NCI-H1436 (cell line): ENCODE measurements at places on chromosomes 6 and 20.

DNA sequence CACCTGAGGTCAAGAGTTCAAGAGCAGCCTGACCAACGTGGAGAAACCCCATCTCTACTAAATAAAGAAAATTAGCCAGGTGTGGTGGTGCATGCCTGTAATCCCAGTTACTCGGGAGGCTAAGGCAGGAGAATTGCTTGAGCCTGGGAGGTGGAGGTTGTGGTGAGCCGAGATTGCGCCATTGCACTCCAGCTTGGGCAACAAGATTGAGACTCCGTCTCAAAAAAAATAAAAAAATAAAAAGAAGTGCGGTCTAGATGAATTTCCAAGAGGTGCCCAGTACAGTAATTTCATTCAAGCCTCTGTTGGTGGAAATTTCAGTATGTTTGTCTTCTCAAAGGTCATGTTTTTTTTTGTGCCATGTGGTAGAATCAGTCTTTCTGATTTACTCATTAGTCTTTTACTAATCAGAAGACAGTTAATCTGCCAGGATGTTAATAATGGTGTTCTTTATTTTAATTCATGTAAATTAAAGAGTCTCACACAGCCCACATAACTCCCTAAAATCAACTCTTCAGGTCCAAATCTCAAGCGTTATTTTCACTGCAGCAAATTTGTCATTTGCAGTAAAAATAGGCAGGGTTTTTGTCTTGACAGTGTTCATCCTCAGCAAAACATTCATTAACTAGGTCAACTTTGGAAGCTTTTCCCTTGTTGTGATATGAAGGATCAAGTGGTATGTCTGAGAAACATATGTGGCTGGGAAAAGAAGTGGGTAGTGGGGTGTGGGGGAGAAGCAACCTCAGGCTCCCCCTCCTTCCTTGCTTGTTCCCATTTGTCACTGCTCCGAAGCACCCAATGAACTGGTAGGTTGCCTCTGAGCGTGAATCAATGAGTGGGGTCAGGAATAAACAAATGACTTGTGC lies 13.3 kb downstream of the TP53INP2 start:
- DNase-seq = no peak

GRCh38 chr6:79038061-79038460 lies 40.0 kb downstream of the PHIP start:
- no peak for DNase-seq

DNA sequence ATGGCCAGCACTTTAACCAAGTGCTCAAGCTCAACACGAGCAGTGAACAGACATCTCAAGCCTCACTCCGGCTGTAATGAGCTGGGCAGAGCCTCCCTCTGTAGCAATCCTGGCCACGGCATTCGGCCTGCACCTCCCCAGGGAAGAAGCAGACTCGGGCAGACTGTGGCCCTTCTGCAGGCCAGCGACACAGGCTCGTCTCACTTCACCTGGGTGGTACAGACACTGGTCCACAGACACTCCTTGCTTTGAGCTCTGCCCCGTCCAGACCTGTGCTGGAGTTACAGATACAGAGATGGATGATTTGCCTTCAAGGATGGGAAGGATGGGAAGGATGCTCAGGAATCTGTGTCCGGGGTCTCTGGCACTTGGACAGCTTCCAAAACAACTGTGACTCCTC lies 300.9 kb downstream of the PREX1 start:
- no peak for DNase-seq

GRCh38 chr6:41028561-41029412 lies 10.2 kb downstream of the UNC5CL start:
- DNase-seq = peak; percentile 57

GRCh38 chr6:142551274-142551811 lies 249.5 kb downstream of the ADGRG6 start:
- DNase-seq = no peak

GRCh38 chr6:44000164-44000842 lies 126.9 kb downstream of the MRPL14 start:
- peak; percentile 99 for DNase-seq

DNA sequence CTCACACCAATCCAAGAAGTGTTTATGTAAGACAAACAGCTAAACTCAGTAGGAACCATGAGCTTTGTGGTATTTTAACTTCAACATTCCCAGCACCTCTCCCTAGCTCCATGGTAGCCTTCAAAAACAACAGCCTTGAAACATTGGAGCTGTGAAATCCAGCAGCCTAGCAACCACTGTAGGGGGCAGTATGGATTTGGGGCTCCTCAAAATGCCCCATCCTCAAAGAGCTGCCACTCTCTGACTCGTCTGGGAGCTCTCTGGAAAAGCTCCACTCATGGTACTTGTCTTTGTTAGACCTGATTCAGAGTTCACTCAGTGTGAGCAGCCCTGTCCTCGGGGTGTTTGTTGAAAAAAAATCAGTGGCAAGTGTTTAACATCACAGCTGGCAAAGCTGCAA lies 82.9 kb downstream of the KIF6 start:
- no peak for DNase-seq

DNA sequence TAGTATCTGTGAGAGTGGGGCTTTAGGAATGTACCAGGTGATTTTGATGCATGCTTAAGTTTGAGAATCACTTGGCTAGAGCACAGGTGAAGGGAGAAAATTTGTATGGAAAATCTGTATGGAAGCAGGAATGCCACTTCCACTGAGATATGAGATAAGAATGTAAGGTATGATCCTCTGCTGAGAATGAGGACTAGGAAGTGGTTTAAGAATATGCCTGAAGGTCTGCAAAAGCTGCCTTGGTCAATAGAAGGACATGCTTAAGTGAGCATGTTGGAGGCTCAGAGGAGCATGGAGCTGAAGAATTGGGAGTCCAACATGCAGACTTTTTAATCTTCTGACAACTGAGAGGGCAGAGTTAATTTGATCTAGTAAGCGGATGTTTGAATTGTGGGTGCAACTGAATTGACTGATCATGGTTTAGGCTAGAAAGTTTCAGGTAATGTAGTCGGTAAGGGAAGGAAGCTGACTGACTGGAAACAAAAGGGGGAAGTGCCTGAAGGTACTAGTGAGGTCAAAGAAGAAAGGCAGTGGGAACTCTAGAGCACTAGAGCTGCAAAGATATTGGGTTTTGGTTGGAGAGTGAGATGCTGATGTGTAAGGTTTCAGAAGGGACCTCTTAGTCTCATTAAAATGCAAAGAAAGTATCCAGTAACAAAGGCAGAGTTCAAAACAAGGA lies 28.6 kb upstream of the NOTCH4 start:
- DNase-seq = no peak

- DNase-seq = peak; percentile 38
These were observed 45.9 kb upstream of the ZNFX1 start for GRCh38 chr20:49323622-49324238.

DNA sequence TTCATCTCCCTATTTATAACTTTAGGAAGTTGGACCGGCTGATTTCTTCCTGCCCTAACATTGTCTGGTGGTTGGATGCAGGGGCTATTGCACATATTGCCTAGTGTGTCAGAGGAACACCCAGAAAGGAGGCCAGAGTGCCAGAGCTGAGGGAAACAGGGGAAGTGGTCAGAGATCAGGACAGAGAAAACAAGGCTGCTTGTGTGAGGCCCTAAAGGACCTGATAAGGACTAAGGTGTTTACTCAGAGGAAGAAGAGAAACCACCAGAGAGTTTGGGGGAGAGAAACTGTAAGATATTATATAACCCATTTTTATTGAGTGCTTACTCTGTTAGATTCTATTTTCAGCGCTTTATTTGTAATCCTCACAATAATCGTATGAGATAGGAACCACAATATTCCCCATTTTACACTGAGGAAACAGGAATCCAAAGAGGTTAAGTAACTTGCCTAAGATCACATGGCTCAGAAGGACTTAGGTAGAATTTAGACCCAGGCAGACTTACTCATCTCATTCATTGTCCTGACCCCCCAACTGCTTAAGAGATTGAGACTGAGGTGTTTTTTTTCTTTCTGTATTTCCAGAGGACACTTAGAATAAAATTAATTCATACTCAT lies 54.0 kb upstream of the REV3L start:
- no peak for DNase-seq

- peak; percentile 51 for DNase-seq
These were observed 91.0 kb upstream of the MEI4 start for GRCh38 chr6:77561768-77562314.

DNA sequence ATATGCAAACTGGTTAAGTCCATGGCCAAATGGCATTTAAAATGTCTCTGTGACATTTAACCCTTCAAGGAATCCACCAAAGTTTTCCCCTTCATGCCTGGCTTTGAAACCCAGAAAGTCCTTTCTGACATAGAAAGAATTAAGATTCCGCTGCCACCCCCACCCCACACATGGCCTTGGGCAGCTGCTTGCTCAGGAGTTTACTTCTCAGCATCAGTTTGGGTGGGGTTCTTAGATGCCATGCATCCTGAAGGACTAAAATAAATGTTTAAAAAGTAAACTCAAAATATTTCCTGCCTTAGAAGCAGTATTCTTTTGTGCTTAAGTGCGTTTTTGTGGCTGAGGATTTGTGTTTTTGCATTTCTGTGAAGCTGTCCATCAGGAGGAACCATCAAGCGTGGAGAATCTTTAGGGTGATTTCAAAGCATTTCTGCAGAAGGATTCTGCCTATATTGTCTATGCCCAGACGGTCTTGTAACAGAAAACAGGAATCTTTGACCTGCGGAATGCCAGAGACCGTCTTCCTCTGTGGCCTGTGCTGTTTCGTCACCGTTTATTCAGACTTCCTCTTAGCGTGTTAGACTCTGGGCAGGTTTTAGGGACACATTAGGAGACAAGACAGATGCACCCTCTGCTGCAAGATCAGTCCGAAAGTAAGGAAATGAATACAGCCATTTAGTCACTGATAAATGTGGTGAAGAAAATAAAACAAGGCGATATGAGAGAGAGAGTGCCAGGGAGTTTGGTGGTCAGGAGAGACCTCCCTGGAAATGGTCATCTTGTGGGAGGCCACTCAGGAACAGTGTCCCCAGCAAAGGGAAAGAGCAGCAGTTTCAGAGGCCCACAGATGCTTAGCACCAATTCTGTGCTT lies 6.2 kb downstream of the DUSP22 start:
- DNase-seq = no peak

- DNase-seq = no peak
These were observed 53.8 kb downstream of the PCNA start for GRCh38 chr20:5065879-5066383.

- DNase-seq = no peak
These were observed 329.2 kb downstream of the CBLN4 start for GRCh38 chr20:55676097-55676496.

DNA sequence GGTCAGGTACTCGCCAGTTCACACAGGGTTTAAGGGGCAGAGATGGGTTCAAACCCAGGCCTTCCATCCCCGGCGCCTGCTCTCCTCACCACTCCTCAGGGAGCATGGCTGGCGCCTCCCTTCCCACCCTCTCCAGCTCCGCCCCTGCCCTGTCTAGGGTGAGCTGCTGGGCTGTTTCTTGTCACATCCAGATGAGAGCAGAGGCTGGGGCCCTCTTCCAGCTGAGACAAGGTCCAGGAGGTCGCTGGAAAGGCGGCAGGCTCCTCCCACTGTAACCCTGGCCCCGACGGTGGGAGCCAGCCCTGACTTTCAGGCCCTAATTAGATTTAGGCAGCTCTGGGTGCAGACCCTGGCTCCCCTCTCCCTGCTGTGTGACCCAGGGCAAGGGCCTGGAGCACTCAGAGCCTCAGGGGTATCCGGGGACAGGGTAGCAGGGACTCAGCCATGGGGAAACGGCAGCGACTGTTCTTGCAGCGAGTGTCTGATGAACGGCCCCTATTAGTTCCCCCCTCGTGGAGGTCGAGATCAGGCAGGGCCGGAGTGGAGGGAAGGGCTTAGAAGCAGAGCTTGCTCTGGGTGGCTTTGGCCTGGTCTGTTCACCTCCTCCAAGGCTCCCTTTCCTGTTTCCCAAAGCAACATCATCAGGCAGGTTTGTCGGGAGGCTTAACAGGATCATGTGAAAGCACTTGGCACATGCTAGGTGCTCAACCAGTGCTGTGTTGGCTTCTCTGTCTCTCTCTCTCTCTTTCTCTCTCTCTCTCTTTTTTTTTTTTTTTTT lies 33.4 kb downstream of the SNAI1 start:
- no peak for DNase-seq

GRCh38 chr6:161333410-161333809 lies 59.5 kb upstream of the AGPAT4 start:
- no peak for DNase-seq
